ENCODE measurements at places on chromosomes 11 and 22.

GRCh38 chr22:46748908-46749675 lies 11.0 kb upstream of the CERK start:
- DNase-seq: no peak

- no peak for DNase-seq
These were observed 19.7 kb downstream of the ATG16L2 start for GRCh38 chr11:72833811-72834493.

DNA sequence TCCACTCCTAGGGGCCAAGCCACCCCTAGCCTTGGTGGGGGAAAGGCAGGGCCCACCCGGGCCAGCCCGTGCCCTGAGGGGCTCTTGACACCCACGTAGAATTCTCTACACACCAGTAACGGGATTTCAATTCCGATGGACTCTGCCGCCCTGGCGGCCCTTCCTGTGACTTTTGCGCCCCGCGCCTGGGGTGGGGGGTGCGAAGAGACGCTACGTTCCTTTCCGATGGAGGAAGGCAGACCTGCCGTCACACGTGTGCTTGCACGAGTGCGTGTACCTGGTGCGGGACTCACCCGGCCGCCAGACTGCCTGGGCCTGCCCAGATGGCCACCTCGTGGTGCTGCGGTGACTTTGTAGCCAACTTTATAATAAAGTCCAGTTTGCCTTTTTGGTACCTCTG lies 5.5 kb downstream of the NPAS4 start:
- no peak for DNase-seq

DNA sequence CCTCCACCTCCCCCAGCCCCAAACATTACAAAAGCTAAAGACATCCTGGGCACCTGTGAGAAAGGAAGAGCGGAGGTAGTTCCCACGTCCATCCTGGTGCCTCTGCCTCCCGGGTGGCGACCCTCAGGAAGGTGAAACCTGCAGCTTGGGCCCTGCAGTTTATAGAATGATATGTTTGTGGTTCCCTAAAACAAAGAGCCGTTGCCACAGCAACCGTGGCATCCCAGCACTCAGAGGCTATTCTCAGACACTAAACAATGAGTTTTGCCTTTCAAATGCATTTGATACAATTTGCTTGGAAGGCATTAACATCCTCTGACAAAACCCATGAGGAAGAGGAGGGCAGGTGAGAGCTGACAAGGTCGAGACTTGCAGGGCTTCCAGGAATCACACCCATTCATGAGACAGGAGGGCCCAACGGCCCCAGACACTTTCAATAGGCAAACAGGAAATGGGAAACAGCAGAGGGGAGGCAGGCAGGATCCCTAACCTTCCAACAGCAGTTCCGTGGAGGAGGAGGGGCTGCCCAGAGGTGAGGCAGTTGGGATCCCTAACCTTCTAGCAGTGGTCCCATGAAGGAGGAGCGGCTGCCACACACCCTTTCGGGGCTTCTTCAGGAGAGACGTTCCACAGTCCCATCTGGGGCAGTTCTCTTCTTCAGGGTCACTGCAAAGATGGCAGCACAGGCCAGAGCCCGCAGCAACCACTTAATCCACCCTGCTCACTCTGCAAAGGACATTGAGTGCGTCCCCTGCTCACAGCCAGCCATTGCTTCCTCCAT lies 379.2 kb downstream of the SHANK2 start:
- peak; percentile 57 for DNase-seq

- no peak for DNase-seq
These were observed 254.6 kb upstream of the KIRREL3 start for GRCh38 chr11:127255209-127255608.

DNA sequence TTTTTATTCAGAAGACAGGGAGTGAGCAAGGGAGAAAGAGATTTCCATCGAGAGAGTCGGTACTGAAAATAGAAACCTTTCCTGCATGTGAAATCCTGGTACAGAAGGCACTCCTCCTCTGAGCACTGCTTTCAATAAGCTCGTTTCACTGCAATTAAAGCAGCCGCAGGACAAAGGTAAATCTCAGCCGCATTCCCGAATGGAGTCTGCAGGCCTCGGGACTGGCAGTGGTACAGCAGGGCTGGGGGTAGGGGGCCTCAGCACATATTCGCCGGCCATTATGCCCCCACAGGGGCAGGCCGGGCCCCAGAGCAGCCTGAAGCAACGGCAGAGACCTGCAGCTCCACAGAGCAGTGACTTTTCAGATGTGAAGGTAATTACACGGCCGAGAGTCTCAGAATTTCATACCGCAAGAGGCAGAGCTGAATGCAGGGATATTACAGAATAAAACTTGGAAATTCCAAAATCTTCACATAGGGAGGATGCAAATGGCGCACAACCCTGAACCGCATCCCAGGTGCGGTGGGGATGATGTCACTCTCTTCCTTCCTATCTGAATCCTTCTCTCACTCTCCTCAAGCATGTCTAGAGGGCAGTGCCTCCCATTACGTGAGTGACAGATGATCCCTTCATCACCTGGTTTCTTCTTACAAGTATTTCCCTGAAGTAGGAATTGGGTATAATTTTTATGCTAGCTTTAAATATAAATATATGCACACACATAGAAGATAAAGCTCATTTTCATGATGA lies 622.1 kb downstream of the OPCML start:
- peak; percentile 25 for DNase-seq

GRCh38 chr11:35911013-35911412 lies 32.8 kb upstream of the LDLRAD3 start:
- no peak for DNase-seq

DNA sequence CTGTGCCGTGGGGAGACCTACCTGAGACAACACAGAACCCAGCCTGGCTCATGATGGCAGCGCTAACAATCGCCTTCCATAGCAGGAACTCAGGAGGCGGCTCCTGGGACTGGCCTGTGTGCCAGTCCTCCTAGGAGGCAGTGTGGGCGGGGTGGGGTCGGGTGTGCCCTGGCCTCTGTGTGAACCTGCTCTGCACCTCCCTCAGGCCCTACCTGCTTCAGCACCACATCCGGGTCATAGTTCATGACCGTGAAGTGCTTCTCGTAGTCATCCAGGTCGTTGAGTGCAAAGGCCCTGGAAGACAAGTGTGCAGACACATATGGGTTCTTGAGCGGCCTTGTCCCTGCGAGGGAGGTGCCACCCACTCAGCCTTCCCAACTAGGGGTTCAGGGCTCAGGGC lies 15.3 kb downstream of the TTLL12 start:
- no peak for DNase-seq

- no peak for DNase-seq
These were observed 653 bp downstream of the PCSK7 start for GRCh38 chr11:117230999-117231841.

- no peak for DNase-seq
These were observed 2.0 kb upstream of the KDELR3 start for GRCh38 chr22:38465673-38466490.

GRCh38 chr11:130414107-130415080 lies 14.0 kb downstream of the ADAMTS8 start:
- DNase-seq: no peak

DNA sequence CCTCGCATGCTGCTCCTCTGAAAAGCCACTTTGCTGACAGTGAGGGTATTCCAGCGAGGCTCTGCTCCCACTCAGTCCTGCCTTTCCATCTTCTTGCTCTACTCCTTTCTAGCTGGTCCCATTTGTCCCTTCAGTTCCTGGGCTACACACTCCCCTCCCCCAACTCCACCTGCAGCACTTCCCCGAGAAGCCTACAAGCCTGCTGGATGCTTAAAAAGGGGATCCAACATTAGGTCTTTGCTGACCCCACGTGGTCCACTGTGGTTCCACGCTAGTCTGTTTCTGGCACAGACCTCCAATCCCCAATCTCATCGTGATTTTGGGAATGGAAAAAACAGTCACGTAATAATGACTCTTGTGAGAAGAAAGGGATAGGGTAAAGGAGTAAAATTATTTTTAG lies 121.6 kb upstream of the SNX19 start:
- DNase-seq: no peak

DNA sequence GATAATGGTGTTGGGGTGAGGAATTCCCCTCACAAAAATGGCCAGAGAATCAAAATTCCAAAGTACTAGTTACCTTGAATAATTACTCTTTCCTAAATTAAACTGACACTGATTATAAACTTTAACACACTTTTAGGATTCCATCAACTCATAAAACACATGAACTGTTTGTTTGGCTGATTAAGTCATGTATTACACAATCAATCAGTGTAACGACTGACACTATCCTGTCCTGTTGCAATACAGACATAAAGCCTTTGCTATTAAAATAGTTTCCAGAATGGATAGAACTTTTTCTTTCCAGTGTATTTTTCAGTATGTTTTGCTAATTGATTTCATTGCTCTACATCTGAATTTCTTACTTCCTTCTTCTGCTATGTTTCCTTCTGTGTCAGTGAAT lies 1709.4 kb upstream of the RAG2 start:
- DNase-seq: no peak

DNA sequence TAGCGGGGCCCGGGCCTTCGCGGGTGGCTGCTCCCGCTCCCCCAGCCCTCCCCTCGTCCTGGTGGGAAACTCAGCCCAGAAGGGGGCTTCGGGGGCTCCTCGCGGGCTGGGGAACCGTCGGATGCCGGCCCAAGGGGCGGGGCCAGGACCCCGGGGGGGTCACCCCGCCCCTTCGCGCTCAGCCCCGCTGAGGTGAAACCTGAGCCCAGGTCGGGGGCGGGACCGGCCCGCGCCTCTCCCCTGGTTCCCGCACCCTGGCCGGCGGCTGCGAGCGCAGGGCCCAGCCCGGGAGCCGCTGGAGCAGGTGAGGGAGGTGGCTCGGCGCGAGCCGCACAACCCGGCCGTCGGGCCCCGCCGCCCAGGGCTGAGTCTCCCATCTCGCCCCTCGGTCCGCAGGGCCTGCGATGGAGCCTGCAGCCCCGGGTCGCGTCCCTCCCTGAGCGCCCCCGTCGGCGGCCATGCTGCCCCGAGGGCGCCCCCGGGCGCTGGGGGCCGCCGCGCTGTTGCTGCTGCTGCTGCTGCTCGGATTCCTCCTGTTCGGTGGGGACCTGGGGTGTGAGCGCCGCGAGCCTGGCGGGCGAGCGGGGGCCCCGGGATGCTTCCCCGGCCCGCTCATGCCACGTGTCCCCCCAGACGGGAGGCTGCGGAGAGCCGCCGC lies at the start of gene LARGE2:
TSS of gene LARGE2 (plus strand) at position 232 of the 658 bp plus-strand sequence. CDS start at position 459, 227 bp downstream.
- no peak for DNase-seq

GRCh38 chr22:34330432-34330831 lies 410.2 kb upstream of the LARGE1 start:
- no peak for DNase-seq

DNA sequence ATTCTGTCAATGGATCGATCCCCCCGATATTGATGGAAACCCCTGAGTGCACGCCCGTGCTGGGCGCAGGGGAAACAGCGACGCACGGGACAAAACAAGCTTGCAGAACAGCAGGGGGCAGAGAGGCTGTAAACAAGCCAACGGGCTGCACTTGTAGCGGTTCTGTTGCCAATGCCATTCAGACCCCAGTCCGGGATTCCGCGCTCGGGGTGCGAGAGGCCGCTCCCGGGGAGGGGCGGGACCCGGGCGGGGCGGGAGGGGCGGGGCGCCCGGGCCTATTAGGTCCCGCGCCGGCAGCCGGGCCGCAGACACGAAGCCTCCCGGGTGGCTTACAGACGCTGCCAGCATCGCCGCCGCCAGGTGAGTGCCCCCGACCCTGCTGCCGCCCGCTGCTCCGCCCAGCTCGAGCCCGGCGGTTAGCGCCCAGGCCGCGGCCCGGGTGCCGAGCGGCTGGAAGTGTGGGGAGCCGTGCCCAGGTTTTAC lies at the start of gene BIK:
TSS of gene BIK (plus strand) at position 307 of the 483 bp plus-strand sequence. CDS start 13,273 bp downstream, outside the sequence.
- peak; percentile 74 for DNase-seq

DNA sequence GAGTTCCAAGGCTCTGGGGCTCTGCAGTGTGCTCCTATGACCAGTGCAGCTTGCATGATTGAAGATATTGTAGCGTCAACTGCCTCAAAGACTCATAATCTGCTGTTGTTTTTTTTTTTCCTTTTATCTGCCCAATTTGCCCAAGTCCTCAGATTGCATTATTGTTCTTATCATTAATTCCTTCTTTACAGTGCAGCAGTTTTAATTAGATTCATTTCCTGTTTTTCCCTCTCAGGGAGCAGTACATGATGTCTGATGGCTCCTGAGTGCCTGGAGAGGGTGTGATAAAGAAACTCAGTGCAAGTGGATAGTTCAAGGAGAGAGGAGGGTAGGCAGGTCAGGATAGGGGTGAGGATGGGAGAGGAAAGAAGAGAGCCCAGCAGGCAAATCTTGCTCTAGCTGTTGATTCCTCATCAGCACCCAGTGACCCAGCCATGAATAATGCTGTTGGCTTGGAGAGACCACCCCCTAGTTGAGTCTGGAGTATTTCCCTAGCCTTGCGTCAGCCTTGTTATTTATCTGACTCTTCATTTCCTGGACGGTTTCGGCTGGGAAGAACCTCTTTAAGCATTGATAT lies 219.6 kb upstream of the SESN3 start:
- no peak for DNase-seq

GRCh38 chr11:131079036-131079435 lies 162.8 kb upstream of the SNX19 start:
- no peak for DNase-seq

GRCh38 chr11:58771458-58771855 lies 39.7 kb upstream of the GLYAT start:
- DNase-seq: no peak

GRCh38 chr11:3052109-3052479 lies 5.1 kb downstream of the CARS1 start:
- DNase-seq: no peak

DNA sequence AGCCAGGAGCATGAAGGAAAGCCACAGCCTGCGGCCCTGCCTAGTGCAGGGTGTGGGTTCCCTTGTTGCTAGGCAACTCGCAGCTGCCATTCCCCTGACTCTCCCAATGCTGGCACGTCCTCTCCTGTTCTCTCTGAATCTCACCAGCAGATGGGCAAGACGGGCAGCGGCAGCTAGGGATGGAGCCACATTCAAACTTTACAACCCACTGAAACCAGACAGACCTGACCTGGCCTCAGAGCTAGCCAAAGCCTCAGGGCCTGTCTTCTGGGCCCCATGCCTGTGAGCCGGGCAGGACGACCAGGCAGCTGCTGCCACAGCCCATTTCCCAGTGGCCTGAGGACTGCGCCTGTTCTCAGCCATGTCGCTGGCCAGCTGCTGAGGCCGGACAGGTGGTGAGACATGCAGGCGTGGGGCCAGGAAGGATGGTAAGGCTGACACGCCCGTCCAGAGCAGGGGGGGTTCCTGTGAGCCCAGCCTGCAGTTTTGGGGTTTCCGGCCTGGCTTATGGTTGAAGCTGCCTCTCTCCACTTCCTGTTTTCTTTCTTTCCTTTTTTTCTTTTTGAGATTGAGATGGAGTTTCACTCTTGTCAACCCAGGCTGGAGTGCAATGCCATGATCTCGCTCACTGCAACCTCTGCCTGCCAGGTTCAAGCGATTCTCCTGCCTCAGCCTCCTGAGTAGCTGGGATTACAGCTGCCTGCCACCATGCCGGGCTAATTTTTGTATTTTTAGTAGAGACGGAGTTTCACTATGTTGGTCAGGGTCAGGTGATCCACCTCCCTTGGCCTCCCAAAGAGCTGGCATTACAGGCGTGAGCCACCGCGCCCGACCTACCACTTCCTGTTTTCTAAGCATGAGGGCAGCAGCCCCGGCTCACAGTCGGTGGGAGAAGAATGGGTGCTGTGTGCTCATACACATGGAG lies 4.1 kb downstream of the SUN2 start:
- DNase-seq: no peak

GRCh38 chr11:129333873-129334272 lies 41.8 kb upstream of the BARX2 start:
- DNase-seq: no peak

GRCh38 chr11:134521452-134522289 lies 109.6 kb upstream of the B3GAT1 start:
- no peak for DNase-seq

Measured in WTC11 (cell line).